NCI-H2081 treated with DMSO at 0.1 percent for 48 hours (cell line): ENCODE measurements at places on chromosomes 1 and 21.

- DNase-seq: no peak
Observed at GRCh38 chr1:153386500-153386901, 4.4 kb downstream of the S100A8 start.

GRCh38 chr1:91487469-91487868, 13.2 kb upstream of the CDC7 start:
- DNase-seq: no peak

- DNase-seq: no peak
Observed at GRCh38 chr1:54845772-54846171, 41.2 kb downstream of the DHCR24 start.

GRCh38 chr1:64302971-64303370, 99.5 kb downstream of the UBE2U start:
- DNase-seq: no peak

DNA sequence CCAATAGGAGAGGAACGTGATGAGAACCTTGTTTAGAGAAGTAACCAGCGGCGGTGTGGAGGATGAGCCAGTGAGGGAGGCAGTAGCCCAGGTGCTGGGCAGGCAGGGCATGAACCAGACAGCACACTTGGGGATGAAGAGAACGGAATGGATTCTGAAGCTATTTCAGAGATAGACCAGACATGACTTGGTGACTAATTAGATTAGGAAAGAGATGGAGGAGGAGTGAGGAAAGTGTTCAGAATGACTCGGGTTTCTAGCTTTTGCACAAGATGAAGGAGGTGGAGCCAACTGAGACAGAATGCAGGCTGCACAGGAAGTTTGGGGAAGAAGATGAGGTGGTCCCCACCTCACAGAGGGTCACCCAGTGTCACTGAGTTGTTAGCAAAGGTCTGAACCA, 5.1 kb downstream of the PEF1 start:
- DNase-seq: no peak

DNA sequence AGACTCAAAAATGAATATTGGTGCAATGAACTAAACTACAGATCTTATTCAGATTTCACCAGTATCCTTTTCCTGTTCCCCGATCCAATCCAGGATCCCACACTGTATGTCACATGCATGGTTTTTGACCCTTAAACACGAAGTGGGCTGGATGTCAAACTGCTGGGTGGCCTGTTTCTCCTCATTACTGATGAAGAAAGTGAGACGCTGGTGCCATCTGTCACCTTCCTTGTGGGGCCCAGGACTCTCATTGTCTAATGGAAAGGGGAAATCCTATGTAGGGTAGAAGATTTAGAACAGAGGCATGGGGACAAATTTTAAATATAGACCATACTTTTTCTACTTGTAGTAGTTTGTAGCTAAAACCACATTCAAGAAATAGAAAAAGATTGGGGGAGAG, 56.2 kb downstream of the DISC1 start:
- DNase-seq: no peak

DNA sequence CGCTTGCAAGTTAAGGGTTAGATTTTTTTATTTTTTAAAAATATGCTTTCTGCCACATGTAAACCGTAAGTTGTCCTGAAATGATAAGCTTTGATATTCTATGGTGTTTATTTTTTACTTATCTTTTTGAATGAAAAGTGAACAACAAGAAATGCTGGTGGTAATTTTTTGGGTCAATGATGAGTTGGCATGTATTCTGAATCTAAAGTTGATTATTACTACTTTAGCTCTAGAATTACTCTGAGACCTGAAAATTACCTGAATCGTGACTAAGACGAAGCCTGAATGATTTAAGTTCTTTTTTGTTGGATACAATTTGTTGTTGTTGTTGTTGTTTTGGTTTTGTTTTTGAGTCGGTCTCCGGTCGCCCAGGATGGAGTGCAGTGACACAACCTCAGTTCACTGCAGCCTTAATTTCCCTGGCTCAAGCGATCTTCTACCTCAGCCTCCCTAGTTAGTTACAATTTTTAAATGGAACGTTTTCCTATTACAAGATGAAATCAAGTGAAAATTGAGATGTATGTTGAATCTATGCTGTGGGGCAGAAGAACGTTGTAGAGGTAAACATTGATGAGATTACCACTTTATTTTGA, 941 bp downstream of the RABGGTB start:
- no peak for DNase-seq

GRCh38 chr1:183546427-183546826, 43.8 kb downstream of the NCF2 start:
- DNase-seq: no peak

- no peak for DNase-seq
Observed at GRCh38 chr1:199287647-199288046, 648.8 kb downstream of the PTPRC start.

GRCh38 chr1:175481126-175482070, 262.0 kb downstream of the TNR start:
- DNase-seq: no peak

- no peak for DNase-seq
Observed at GRCh38 chr21:27805696-27806095, 838.8 kb upstream of the ADAMTS5 start.

- DNase-seq: no peak
Observed at GRCh38 chr1:42211224-42211623, 46.7 kb upstream of the GUCA2A start.
